ENCODE measurements at places on chromosomes 1 and 21.

- no peak for DNase-seq
These were observed 6.4 kb downstream of the IL12RB2 start for GRCh38 chr1:67313934-67314671.

GRCh38 chr1:245317217-245317616, 162.4 kb downstream of the KIF26B start:
- no peak for DNase-seq

GRCh38 chr1:234463749-234464148, 15.2 kb downstream of the TARBP1 start:
- DNase-seq: no peak

GRCh38 chr1:9785406-9785805, 38.4 kb downstream of the CLSTN1 start:
- DNase-seq: no peak

GRCh38 chr1:217089361-217090014, 366.3 kb upstream of the ESRRG start:
- DNase-seq: peak; percentile 56

DNA sequence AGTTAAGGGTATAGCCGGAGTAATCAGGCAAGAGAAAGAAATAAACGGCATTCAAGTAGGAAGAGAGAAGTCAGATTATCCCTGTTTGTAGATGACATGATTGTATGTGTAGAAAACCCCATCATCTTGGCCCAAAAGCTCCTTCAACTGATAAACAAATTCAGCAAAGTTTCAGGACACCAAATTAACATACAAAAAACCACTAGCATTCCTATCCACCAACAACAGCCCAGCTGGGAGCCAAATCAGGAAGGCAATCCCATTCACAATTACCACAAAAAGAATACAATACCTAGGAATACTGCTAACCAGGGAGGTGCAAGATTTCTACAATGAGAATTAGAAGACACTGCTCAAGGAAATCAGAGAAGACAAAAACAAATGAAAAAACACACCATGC, 45.3 kb downstream of the MAST2 start:
- no peak for DNase-seq

GRCh38 chr1:99768524-99769245, 2.2 kb upstream of the FRRS1 start:
- DNase-seq: no peak

- no peak for DNase-seq
These were observed 4.0 kb downstream of the FBLIM1 start for GRCh38 chr1:15762546-15762945.

GRCh38 chr1:160236806-160237205, 25.5 kb downstream of the DCAF8 start:
- no peak for DNase-seq

DNA sequence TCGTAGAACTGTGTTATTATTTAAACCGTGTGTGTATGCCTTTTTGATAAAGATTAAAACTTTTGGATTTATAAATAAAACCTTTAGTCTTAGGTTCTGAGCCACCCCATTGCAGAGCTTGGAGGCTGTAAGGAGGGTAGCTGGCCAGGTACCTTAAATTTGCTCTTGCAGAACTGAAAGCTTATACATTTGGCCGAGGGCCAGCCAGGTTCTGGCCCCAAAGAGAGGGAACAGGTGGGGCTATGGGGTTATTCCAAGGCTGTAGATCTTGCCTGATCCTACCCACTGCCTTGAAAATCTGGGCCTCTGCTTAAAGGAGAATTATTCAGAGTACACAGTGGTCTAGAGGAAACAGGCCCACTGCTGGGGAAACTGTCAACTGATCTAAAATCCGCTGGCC, 59.6 kb downstream of the CAMK2N1 start:
- no peak for DNase-seq

- no peak for DNase-seq
These were observed 6.5 kb downstream of the WARS2 start for GRCh38 chr1:119133987-119134386.

- no peak for DNase-seq
These were observed 511 bp upstream of the SNX27 start for GRCh38 chr1:151611288-151611790.
